Activated T-helper 2 cell treated with anti-CD3 and anti-CD28 coated beads, Interferon-gamma antibody, Interleukin-2, Interleukin-4, amounts not matched to agents 10 μg/mL and 5 μg/mL and 100 μg/mL, durations not matched to agents 14 hours and 24 hours and 36 hours (primary cell): ENCODE measurements at places on chromosomes 16 and 17. TPM values are rescaled to one million over a fixed set of nuclear protein-coding genes. Genes with fewer than 3 reads are reported as not detected.

DNA sequence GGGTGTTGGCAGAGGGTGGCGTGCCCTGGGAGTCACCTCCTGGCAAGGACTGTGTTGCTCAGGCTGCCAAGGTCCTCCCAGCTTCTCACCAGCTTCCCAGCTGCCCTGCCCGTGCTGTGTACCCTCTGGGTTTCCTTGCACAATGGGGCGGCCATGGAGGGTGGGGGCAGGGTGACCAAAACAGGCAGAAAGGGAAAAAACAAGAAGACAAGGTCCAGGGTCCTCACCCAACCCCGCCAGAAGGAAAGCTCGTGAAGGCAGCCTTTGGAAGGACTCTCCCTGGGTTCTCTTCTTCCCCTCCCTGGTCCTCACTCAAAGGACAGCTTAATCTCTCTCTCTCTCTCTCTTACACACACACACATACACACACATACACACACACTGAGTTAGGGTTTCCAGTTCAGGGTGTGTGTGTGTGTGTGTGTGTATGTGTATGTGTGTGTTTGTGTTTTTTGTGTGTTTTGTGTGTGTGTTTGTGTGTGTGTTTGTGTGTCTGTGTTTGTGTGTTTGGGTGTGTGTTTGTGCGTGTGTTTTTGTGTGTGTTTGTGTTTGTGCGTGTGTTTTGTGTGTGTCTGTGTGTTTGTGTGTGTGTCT, 2.0 kb downstream of the SLC13A5 start:
- H3K36me3 ChIP-seq, result no peaks in the 10 kb centered on the region
- H3K27me3 ChIP-seq, result peaks cover 52% of the 10 kb centered on the region
- no peak overlapping the region for H3K27ac ChIP-seq
- no peak overlapping the region for H3K4me3 ChIP-seq

- H3K4me3 ChIP-seq, result no peak overlapping the region
- DNase-seq, result no peak
- no peak overlapping the region for H3K27ac ChIP-seq
- no peaks in the 10 kb centered on the region for H3K4me1 ChIP-seq
- H3K27me3 ChIP-seq, result no peaks in the 10 kb centered on the region
These were observed 82.1 kb downstream of the CFDP1 start for GRCh38 chr16:75351183-75351582.

The TMEM238L gene
- total RNA-seq, result not detected in 2 replicates

The UTS2R gene
- total RNA-seq, result 0.18 TPM in 1 of 2 replicates, not detected in the other

DNA sequence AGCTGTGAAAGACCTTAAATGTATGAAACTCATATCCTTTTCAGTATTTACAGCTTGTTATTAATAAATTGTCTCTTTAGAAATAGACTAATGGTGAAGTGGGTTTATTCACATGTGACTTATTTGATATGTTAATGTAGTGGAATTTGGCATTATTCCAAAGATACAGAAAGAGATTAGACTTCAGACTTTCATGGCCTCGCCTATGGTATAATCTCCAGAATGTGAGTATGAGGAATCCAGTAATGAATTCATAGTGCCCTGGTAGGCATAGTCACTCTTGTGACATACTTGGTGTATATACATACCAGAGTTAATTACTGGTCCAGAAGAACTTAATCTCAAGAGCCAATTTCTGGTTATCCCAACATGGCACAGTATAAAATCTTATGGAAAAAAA, 72.7 kb downstream of the OMG start:
- no peak overlapping the region for H3K27ac ChIP-seq
- peaks cover 2% of the 10 kb centered on the region for H3K36me3 ChIP-seq
- no peaks in the 10 kb centered on the region for H3K27me3 ChIP-seq
- no peak for DNase-seq
- H3K4me3 ChIP-seq, result no peak overlapping the region
- peaks cover 2% of the 10 kb centered on the region for H3K4me1 ChIP-seq

- DNase-seq, result no peak
- peaks cover 31% of the 10 kb centered on the region for H3K4me1 ChIP-seq
- H3K36me3 ChIP-seq, result no peaks in the 10 kb centered on the region
- peak overlapping the region; percentile 71 for H3K4me3 ChIP-seq
- peak overlapping the region; percentile 28 for H3K27ac ChIP-seq
- H3K27me3 ChIP-seq, result peaks cover 26% of the 10 kb centered on the region
These were observed 662 bp upstream of the TUBB3 start for GRCh38 chr16:89922477-89922883.

The SLC5A10 gene
- not detected in 2 replicates for total RNA-seq

The PIMREG gene
- 8.9 and 9.3 TPM in 2 replicates for total RNA-seq

The WNT9B gene
- not detected in 2 replicates for total RNA-seq

The LGALS9B gene
- not detected in 2 replicates for total RNA-seq

DNA sequence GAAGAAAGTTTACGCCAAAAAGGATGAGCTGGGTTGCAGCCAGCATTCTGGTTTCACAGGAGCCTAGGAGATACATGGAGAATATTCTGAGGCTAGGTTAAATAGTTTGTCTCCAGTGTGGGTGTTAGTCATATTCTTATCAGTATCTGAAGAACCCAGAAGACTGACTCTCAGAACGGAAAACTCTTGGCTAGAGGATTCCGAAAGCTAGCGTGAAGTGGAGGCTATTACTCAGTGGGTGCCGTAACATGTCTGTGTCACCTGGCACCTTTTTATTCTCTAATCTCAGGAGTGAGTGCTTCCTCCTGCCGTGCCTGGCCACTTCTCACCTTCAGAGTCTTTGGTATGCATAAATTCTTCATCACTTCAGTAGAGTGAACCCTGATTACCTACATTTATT, 199.5 kb downstream of the WWOX start:
- no peak for DNase-seq
- no peak overlapping the region for H3K27ac ChIP-seq
- H3K4me1 ChIP-seq, result no peaks in the 10 kb centered on the region
- H3K27me3 ChIP-seq, result no peaks in the 10 kb centered on the region

- H3K4me1 ChIP-seq, result peaks cover 13% of the 10 kb centered on the region
These were observed 7.9 kb upstream of the TMIGD1 start for GRCh38 chr17:30341703-30342249.

The RND2 gene
- total RNA-seq, result 0.05 TPM in 1 of 2 replicates, not detected in the other

DNA sequence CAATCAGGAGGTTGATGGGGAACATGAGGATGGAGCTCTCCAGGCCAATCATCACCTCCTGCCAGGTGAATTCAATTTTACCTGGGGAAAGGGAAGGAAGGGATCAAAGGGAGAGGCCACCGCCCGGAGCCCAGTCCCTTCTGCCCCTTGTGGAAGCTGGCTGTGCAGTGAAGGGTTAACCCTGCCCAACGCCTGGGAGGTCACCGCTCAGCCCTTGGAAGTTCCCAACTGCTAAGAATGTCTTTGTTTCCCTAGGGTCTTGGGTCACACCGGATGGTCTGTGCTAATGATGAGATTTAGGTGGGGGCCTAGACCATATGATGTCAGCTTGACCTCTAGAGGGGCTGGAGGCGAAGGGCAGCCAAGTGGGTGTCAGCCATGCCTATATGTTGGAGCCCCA, 52.1 kb upstream of the GCSH start:
- H3K27me3 ChIP-seq, result no peaks in the 10 kb centered on the region
- no peaks in the 10 kb centered on the region for H3K4me1 ChIP-seq
- no peaks in the 10 kb centered on the region for H3K36me3 ChIP-seq
- no peak overlapping the region for H3K27ac ChIP-seq
- no peak for DNase-seq
- no peak overlapping the region for H3K4me3 ChIP-seq

The NPIPB8 gene
- total RNA-seq, result 1.5 and 2.1 TPM in 2 replicates

DNA sequence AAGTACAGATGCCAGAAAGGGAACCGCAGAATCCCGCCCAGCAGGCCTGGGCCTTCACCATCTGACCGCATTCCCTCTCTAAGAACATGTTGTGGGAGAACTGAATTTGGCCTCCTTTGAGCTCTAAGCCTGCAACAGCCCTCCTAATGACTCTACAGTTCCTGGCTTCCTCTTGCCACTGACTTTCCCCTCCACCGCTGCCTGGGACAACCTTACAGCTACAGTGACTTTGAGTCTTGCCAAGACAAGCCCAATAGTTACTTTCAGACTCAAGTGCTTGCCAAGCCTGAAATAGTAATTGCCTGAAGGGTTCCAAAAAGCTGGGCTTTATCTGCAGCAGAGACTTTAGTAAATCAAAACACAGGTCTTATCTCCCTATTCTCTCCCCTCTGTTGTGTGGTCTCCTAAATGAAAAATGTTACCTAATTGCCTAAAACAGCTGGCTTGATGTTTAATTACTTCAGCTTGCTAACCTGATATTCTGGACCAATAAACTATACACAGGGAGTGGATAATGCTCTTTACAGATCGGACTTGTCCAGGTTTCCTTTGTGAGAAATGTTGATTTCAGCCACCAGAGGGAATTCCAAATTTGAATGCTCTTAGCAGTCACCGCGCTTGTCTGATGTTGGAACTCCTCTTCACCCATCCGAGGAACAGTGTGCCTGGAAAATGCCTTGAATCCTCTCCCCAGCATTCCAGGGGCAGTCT, 85.1 kb upstream of the TBX2 start:
- no peaks in the 10 kb centered on the region for H3K4me1 ChIP-seq
- no peak for DNase-seq
- no peak overlapping the region for H3K4me3 ChIP-seq
- no peak overlapping the region for H3K27ac ChIP-seq
- H3K27me3 ChIP-seq, result no peaks in the 10 kb centered on the region

The TNK1 gene
- 4.0 and 5.2 TPM in 2 replicates for total RNA-seq

DNA sequence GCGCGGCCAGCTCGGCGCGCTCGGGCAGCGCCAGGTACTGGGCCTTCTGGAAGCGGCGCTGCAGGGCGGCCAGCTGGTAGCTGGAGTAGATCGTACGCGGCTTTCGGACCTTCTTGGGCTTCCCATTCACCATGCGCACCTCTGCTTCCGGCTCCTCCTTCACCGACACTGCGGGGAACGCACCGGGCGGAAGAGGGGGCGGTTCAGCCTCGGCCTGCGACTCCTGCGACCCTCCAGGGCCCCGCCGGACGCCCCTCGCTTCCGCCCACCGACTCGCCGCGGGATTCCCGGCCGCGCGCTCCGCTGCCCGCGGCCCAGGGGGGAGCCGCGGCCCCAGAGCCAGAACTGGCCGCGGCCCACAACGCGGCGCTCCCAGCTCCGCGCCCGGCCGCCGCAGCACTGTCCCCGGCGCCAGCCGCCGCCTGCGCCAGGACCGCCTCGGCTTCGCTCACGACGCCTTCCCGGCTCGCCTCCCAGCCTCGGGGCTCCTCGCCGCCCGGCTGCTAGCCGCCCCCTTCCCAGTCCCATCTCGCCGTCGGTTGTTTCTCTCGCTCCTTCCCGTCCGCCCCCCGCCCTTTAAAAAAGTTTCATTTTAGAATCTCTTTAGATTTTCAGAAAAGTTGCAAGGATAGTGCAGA, 1.5 kb downstream of the DLX3 start:
- peak overlapping the region; percentile 76 for H3K4me3 ChIP-seq
- DNase-seq, result no peak
- no peaks in the 10 kb centered on the region for H3K36me3 ChIP-seq
- H3K27me3 ChIP-seq, result peaks cover 71% of the 10 kb centered on the region

The TRPV2 gene
- total RNA-seq, result 44.4 and 46.8 TPM in 2 replicates

- peaks cover 20% of the 10 kb centered on the region for H3K4me1 ChIP-seq
- peak overlapping the region; percentile 43 for H3K27ac ChIP-seq
- peak overlapping the region; percentile 45 for H3K4me3 ChIP-seq
- DNase-seq, result no peak
These were observed 160.3 kb upstream of the TBX2 start for GRCh38 chr17:61239327-61239726.

- peaks cover 5% of the 10 kb centered on the region for H3K4me1 ChIP-seq
- no peaks in the 10 kb centered on the region for H3K36me3 ChIP-seq
These were observed 33.7 kb downstream of the HOXB1 start for GRCh38 chr17:48497103-48497502.

- DNase-seq, result no peak
- H3K36me3 ChIP-seq, result no peaks in the 10 kb centered on the region
- H3K4me1 ChIP-seq, result peaks cover 6% of the 10 kb centered on the region
These were observed 16.4 kb upstream of the ABCC3 start for GRCh38 chr17:50618300-50618699.

- H3K4me1 ChIP-seq, result peaks cover 29% of the 10 kb centered on the region
- H3K4me3 ChIP-seq, result no peak overlapping the region
These were observed 11.7 kb upstream of the TCF25 start for GRCh38 chr16:89861648-89862047.

- H3K27me3 ChIP-seq, result peaks cover 17% of the 10 kb centered on the region
- no peaks in the 10 kb centered on the region for H3K4me1 ChIP-seq
- no peak for DNase-seq
- H3K27ac ChIP-seq, result no peak overlapping the region
These were observed 116.3 kb downstream of the MAF start for GRCh38 chr16:79484237-79484636.

The TK1 gene
- 64.6 and 65.9 TPM in 2 replicates for total RNA-seq

- no peak overlapping the region for H3K27ac ChIP-seq
- DNase-seq, result peak; percentile 46
- H3K4me3 ChIP-seq, result no peak overlapping the region
- no peaks in the 10 kb centered on the region for H3K36me3 ChIP-seq
- H3K27me3 ChIP-seq, result peaks cover 2% of the 10 kb centered on the region
These were observed 22.9 kb upstream of the C16orf87 start for GRCh38 chr16:46853713-46854443.

The CD300A gene
- total RNA-seq, result 16.6 and 16.7 TPM in 2 replicates

DNA sequence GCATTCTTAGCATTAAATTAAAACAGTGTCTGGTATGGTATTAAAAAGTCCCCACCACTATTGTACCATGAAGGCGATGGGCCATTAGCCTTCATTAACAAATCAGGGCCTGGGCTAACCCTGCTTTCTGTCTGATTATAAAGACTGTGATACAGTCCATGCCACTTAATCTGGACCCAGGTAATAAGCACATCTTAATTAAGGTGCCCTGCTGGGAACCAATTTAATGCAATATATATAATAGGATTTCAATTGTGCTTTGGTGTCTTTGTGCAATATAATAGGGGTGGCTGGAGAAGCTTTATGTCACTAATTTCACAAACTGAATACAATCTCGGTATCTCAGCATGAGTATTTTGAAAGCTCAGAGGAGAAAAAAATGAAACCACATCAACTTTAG, 64.4 kb upstream of the CDH8 start:
- H3K36me3 ChIP-seq, result no peaks in the 10 kb centered on the region
- H3K4me1 ChIP-seq, result no peaks in the 10 kb centered on the region
- H3K4me3 ChIP-seq, result no peak overlapping the region
- no peaks in the 10 kb centered on the region for H3K27me3 ChIP-seq

- H3K27me3 ChIP-seq, result peaks cover 2% of the 10 kb centered on the region
- no peak for DNase-seq
- no peaks in the 10 kb centered on the region for H3K4me1 ChIP-seq
- no peak overlapping the region for H3K4me3 ChIP-seq
- H3K27ac ChIP-seq, result no peak overlapping the region
These were observed 124.7 kb downstream of the BCAS3 start for GRCh38 chr17:60802377-60802776.

- no peak overlapping the region for H3K4me3 ChIP-seq
- H3K27ac ChIP-seq, result no peak overlapping the region
- H3K27me3 ChIP-seq, result no peaks in the 10 kb centered on the region
- H3K36me3 ChIP-seq, result peaks cover 61% of the 10 kb centered on the region
These were observed 3.7 kb downstream of the ELOB start for GRCh38 chr16:2773188-2773968.

The NR1D1 gene
- 6.6 and 6.8 TPM in 2 replicates for total RNA-seq

- no peaks in the 10 kb centered on the region for H3K36me3 ChIP-seq
- no peak for DNase-seq
- peaks cover 6% of the 10 kb centered on the region for H3K4me1 ChIP-seq
- H3K4me3 ChIP-seq, result no peak overlapping the region
- H3K27ac ChIP-seq, result no peak overlapping the region
These were observed 335.3 kb downstream of the SNX29 start for GRCh38 chr16:12311877-12312276.
